T-cell (primary cell): ENCODE measurements at places on chromosomes 6 and 20. TPM values are rescaled to one million over a fixed set of nuclear protein-coding genes. Genes with fewer than 3 reads are reported as not detected.
A peak's percentile ranks its signal among the peaks of the same experiment; 100 is the strongest.

- no peak for DNase-seq
These were observed 255.0 kb downstream of the NRN1 start for GRCh38 chr6:5751525-5752390.

DNA sequence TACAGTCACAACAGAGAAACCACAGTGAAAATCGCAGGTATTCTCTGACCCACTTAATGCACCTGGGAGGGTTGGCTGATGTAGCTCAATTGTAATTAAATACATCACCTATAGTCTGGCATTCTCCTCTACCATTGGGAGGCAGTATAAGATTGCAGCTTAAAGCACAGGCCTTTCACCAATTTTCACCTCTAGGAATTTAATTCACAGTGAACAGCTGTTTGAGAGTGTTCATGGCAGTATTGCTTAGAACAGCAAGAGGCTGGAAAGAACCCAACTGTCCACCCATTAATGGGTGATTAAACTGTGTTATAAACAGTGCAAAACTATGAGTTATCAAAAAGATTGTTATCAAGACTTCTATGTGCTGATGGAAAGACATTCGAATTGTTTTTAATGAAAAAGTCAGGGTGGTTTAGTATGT is 2.0 kb downstream of the EDEM2 start:
- peak; percentile 8 for DNase-seq

The BNIP5 gene
- total RNA-seq, result not detected

DNA sequence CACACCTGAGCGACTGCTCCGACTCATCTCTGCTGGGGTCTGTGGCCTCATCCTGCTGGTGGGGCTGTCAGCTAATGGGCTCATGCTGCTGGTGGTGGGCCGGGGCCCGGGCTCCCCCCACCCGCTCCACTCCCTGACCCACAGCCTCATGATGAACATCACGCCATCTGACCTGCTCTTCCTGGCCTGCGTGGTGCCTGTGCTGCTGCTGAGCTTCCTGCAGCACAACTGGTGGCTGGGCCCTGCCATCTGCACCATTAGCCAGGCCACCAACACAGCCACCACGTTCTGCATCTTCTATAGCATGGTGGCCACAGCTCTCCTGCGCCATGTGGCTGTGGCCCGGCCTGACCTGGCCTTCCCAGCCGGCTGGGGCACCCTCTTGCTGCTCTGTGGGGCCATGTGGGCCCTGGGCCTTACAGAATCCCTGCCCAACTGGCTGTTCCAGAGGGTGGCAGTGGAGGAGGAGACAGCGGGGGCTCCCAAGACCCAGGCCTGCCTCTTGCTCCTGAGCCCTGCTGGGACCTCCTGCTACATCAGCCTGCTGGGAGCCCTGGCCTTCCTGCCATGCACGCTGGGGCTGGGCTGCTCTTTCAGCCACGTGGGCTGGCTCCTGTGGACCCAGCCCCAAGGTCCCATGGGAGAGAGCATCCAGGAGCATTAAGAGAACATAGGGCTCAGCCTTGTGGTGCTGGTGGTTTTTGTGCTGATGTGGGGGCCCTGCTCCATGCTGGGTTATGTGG is 39.6 kb downstream of the RAB44 start:
- no peak for DNase-seq

The B3GALT4 gene
- total RNA-seq, result 45.1 TPM

DNA sequence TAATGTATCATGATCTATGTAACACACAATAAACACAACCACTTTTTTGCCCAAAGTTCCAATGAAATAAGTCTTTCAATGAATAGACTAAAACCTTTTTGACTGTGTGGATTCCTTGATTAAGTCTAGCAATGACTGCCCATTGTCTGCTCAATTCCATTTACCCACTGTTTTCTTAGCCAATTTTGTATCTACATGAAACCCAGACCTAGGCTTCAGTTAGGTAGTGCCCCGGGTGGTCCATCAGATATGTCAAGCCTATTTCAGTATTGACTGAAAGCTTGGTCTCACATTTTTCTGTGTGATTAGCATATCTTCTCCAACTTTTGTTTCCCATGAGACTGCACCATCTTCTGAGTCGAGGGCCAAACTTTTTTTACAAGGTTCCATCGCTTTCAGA is 615.0 kb downstream of the C6orf118 start:
- DNase-seq, result no peak

The TMEM217 gene
- total RNA-seq, result 0.49 TPM

DNA sequence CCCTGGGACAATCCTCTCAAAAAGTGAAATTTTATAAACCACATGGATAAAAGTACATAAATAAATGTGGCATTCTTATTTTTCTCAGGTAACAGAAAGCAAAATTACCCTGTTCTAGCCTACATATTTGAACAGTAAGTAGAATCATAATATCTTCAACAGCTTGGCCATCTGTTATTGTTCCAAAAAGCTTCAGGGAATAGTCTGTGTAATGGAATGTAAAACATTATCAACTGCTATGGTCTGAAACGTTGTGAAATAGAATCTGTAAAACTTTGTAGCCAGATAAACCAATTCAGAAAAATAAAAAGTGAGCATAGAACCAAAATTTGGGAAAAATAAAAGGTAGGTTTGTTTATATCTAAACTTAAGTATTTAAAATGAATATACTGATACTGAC is 114.7 kb downstream of the THEMIS start:
- DNase-seq, result no peak

- no peak for DNase-seq
These were observed 111.1 kb downstream of the FOXO3 start for GRCh38 chr6:108671790-108672189.

The KCNK15 gene
- total RNA-seq, result not detected

DNA sequence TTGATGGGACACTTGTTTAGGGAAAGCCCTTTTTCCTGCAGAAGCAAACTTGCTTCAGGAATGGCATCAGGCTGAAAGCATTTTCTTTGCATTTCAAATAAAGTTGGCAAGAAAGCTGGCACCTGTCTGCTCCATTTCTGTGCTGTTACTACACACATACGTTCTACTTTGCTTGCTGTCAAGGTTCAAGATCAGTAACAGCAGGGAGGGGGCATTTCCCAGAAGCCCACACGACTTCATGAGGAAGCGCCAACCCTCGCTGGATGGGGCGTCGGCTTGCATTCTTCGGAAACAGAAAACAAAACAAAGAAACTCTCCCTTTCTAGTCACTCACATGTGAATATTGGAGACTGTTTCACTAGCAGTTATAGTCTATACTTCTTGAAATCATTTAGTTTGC is 46.4 kb downstream of the AKAP12 start:
- no peak for DNase-seq

The RNGTT gene
- total RNA-seq, result 16.6 TPM

- DNase-seq, result peak; percentile 13
These were observed 37.7 kb downstream of the PMEPA1 start for GRCh38 chr20:57672164-57672563.

The FERMT1 gene
- total RNA-seq, result not detected

The TGIF2 gene
- total RNA-seq, result 39.7 TPM

DNA sequence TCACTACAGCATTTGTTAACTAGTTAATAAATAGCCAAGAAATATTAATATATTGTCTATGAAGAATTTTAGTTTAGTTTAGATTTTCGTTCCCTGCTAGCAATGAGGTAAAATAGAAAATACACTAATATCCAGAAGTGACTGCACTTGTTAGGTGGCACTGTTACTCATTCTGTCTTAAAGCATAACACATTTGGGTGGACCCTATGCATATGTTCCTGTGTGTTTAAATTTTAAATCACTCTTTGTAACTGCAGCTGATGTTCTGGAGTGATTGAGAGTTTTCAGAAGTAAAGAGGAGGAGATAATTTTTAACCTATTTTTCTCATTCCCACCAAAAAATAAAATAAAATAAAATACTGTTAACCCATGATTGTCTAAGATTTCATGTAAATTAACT is 73.9 kb upstream of the SOX4 start:
- DNase-seq, result no peak

DNA sequence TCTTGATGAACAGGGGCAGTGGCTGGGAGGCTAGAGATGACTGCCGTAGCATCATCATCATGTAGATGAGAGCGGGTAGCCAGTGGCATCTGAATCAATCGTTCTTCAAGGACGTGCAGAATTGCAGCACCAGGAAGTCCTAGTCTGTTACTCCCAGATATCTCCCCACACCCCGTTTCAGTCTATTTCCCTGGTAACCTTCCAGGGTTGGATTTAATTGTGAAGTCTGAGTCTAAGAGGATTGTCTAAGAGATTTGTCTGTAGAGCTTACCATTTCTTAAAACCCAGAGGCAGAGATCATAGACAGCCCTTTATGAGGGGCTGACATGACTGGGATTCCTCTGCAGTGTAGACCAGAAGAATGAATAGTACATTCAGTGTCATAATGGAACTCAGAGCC is 16.6 kb upstream of the CD83 start:
- no peak for DNase-seq

DNA sequence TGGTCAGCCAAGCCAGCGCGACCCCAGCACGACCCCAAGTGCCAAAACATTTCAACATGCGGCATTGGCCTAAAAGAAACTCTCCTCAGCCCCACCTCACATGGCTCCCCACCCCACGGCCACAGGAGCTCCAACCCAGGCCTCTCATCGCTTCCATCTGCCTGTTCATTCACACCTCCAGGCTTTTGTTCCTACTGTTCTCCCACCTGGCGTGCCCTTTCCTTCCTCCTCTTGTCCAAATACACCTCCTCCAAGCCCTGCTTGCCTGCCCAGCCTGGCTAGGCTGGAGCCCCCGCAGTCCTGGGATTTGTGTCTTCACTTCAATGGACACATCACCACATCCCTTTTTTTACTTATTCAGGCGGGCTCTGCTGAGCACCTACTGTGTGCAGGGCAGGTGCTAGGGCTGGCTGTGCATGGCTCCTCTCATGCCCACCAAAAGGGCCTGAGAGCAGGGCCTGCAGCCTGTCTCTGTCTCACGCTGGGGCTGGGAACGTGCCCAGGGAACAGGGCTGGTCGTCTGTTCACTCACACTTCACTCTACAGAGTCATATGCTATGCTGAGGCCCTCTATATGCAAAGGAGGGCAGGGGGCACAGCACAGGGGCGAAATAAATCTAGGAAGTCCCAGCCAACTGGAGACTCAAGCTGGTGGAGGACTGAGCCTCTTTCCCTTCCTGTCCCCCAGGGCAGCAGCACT is 61.1 kb downstream of the GRM4 start:
- DNase-seq, result no peak

DNA sequence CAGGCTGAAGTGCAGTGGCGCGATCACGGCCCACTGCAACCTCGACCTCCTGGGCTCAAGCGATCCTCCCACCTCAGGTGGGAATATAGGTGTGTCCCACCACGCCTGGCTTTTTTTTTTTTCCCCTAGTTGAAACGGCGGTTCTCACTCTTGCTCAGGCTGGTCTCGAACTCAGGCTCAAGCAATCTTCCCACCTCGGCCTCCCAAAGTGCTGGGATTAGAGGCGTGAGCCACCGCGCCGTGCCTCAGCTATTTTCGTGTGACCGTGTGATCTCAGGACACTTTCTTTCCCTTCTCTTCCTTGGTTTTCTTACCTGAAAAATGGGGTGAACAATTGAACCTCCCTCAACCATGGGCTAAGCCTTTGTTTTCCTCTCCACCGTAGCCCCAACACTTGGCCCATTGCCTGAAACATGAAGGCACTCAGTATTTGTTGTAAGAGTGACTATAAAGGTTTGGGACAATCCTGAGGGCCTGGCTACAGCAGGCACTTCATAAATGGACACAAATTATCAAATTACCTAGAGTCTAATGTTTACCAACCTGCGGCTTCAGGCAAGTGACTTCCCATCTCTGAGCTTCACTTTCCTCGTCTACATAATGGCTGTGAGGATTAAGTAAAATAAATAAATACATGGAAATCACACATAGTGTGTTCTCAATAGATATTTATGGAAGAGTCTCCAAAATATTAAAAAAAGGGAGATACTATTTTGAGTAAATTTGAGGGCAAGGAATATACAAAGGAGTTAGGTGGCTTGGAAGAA is 31.4 kb upstream of the ID1 start:
- no peak for DNase-seq

DNA sequence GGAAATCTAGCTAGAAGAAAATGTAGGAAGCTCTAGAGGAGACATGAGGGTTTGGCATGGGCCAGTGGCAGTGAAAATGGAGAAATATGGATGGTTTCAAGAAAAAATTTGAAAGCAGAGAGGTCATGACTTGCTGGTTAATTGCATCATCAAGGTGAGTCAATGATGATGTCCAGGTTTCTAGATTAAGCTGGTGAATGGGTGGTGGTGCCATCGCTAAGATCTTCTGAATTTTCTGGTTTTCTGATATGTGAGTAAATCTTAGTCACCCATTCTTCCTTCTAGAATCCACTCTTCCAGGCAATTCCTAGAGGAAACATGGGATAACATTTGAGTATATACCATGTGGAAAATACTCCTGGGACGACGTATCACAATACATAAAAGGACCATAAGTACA is 25.0 kb downstream of the SH3BGRL2 start:
- DNase-seq, result no peak

The TMEM200A gene
- total RNA-seq, result 5.5 TPM

The PRL gene
- not detected for total RNA-seq

DNA sequence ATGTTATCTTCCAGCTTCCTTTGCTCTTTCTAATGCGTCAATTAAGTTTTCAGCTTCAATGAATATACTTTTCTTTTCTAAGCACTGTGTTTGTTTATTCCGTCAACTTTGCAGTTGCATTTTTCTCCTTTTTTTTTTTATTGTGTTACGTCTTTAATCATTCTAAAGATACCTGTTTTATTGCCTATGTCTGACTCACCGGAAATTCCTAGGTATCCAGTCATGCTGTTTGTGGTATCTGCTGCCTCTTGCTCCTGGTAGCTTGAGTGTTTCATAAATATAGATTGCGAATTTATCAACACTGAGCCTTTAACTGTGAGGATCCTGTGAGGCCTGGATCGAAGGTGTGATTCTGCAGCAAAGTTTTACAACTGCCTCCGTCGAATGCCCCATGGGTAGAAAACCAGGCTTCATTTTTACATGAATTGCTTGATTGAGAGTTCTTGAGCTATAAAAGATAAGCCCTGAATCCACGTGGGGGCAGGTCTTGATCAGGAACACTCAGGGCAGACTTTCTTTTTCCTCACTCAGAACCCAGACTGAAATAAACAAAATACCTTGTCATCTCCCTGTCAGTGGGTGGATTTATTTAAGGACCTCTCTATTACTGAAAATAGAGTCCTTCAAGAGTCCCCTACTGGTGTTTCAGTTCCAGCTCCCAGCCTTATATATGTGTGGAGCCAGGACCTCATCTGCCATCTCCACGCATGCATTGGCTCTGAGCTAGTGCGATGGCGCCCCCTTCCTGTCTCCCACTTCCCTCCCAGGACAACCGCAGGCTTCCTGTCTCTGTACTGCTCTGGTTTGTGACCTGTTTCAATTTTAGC is 60.1 kb upstream of the LRRC1 start:
- peak; percentile 3 for DNase-seq

The DDX43 gene
- total RNA-seq, result 1.5 TPM

GRCh38 chr6:84517741-84518530 is 246.5 kb downstream of the TBX18 start:
- no peak for DNase-seq

DNA sequence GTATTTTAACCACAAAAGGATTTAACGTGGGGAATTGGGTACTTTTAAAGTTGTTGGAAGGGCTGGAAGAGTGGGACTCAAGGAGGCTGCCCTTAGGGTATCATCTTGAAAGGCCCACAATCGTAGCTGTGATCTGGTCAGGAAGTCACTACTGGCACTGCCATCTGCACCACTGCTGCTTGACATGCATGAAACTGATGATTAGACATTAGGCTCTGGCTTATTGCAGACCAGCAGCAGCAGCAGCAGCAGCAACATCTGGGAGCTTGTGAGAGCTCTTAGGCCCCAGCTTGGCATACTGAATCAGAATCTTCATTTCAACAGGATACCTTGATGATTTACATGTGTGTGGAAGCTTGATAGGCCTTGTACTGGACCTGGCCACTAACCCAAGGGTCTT is 68.6 kb downstream of the PHF20 start:
- no peak for DNase-seq
